ENCODE measurements at places on chromosomes 7 and 10.

DNA sequence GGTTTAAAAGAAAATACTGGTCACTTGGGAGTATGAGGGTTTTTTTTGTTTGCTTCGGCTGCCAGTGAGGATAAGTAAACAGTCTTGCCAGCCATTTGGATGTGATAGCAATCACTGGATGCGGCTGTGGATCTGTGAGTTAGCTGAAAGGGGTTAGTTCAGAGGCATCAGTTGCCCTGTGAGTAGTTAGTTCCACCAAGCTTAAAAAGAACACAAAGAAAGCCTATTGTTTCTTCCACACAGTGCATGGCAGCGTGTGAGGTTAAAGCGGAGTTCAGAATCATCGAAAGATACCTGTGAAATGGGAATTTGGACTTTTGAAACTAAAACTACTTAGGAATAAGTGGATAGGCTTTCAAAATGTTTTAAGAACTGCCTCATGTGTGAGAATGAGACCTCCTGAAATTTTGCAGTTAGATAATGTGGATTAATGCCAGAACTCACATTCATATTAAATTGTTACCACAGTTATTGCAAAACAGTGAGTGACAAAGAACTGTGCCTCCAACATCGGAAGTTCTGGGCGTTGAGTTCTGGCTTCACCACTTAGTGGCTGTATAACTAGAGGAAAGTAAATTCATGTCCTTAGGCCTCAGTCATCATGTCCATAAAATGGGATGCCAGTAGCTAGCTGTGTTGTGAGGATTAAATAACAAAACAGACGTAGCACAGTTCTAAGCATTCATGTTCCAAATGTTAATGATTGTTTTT, 31.3 kb downstream of the KIAA1217 start:
- H3K4me1 ChIP-seq = no peaks in the 10 kb centered on the region
- H3K36me3 ChIP-seq = no peaks in the 10 kb centered on the region
- DNase-seq = no peak
- no peak overlapping the region for H3K27ac ChIP-seq
- H3K4me3 ChIP-seq = no peak overlapping the region

DNA sequence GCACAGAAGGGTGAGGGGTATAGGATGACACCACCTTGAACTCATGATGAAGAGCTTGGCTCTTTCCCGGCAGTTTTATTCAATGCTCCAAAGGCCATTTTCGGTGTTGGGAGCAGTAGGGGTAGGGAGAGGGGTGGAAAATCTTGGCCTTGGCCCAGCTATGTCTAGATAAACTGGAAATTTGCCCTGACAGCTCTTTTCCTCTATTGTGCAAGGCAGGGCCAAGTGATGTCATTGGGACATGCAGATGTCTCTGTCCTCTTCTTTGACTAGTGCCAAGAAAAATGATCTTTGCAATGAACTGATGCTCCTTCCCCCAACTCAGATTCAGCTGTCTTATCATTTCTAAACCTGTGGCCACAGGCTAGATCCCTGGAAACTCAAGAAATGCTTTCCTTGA, 27.7 kb upstream of the PRKCQ start:
- DNase-seq = no peak
- no peaks in the 10 kb centered on the region for H3K27me3 ChIP-seq
- no peak overlapping the region for H3K4me3 ChIP-seq
- H3K4me1 ChIP-seq = no peaks in the 10 kb centered on the region
- H3K27ac ChIP-seq = no peak overlapping the region
- H3K36me3 ChIP-seq = no peaks in the 10 kb centered on the region

DNA sequence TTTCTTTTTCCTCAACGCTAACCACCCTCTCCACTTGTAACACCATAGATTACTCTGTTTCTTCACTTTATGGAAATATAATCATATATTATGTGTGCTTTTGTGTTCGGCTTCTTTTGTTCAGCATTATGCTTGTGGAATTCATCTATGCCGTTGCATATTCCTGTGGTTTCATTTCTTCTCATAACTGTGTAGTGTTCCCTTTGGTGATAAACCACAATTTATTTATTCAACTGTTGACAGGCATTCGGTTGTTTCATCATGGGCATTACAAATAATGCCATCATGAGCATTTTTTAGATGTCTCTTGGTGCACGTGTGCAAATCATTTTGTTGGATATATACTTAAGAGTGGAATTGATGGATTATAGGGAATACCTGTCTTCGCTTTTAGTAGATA, 12.1 kb downstream of the AVL9 start:
- no peaks in the 10 kb centered on the region for H3K27me3 ChIP-seq
- no peaks in the 10 kb centered on the region for H3K4me1 ChIP-seq
- DNase-seq = no peak
- no peaks in the 10 kb centered on the region for H3K36me3 ChIP-seq

DNA sequence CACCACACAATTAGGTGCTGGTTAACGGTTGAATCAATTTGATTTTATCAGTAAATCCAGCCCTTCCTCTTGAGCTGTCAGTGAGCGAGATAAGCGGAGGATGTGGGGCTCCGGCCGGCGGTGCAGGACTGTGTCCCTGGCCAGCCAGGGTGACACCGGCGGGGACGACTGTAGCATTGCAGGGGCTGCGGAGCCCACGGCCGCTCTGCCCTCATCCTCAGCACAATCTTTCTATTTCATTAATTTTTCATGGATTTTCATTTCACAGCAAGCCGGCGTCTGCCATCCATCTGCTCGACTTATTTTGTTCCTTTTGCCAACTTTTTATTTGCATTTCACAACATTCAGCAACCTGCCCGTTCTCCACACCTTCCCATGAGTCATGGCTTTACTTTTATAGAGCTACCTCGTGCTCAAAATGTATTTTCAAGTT, 4.7 kb downstream of the ADARB2 start:
- DNase-seq = no peak
- peaks cover 12% of the 10 kb centered on the region for H3K27me3 ChIP-seq
- H3K27ac ChIP-seq = no peak overlapping the region
- peaks cover 12% of the 10 kb centered on the region for H3K4me1 ChIP-seq
- H3K36me3 ChIP-seq = no peaks in the 10 kb centered on the region

DNA sequence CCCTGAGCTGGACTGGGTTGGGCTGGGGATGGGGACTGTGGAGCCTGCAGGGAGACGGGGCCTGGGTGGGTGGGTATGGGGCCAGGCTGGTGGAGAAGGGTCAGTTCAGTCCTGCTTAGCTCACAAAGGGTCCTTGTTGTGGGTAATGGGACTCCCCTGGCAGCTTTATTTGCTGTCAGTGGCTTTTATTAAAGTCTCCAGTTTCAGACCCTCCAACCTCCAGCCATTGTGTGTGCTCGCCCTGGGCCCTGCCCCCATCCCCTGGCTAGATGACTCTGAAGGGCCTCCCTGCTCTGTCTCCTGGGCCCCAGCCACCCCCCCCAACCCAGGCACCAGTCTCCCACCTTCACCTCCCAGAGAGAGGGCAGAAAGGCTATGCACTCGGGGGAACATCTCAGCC, 44.4 kb upstream of the SLF2 start:
- no peaks in the 10 kb centered on the region for H3K27me3 ChIP-seq
- H3K27ac ChIP-seq = no peak overlapping the region
- no peaks in the 10 kb centered on the region for H3K36me3 ChIP-seq
- no peak overlapping the region for H3K4me3 ChIP-seq
- H3K4me1 ChIP-seq = no peaks in the 10 kb centered on the region
- no peak for DNase-seq

- H3K4me3 ChIP-seq = no peak overlapping the region
- no peak for DNase-seq
- no peaks in the 10 kb centered on the region for H3K36me3 ChIP-seq
- no peaks in the 10 kb centered on the region for H3K27me3 ChIP-seq
- H3K4me1 ChIP-seq = no peaks in the 10 kb centered on the region
- H3K27ac ChIP-seq = no peak overlapping the region
Observed at GRCh38 chr7:53811555-53812079, 730.6 kb upstream of the VSTM2A start.

GRCh38 chr10:101441541-101442455, 87.8 kb downstream of the BTRC start:
- DNase-seq = no peak
- H3K4me3 ChIP-seq = no peak overlapping the region

DNA sequence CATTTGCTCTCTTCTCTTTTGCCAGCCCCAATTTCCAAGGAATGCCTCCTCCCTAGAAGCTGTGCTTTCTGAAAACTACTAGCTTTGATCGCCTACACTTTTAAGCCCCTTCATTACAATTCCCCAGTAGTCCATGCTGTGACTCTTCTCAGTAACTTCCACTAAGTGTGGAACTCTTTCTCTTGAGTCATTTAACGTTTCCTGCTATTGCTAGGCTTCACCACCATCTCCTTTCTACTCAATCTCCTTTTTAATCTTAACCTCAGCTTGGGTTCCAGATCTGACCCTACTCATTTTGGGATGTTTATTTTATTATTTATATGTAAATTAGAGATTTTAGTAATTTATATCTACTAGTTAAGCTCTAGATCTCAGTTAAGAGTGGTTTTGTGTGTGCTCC, 14.4 kb upstream of the SEMA3D start:
- H3K4me1 ChIP-seq = no peaks in the 10 kb centered on the region
- no peak overlapping the region for H3K4me3 ChIP-seq
- no peak overlapping the region for H3K27ac ChIP-seq

DNA sequence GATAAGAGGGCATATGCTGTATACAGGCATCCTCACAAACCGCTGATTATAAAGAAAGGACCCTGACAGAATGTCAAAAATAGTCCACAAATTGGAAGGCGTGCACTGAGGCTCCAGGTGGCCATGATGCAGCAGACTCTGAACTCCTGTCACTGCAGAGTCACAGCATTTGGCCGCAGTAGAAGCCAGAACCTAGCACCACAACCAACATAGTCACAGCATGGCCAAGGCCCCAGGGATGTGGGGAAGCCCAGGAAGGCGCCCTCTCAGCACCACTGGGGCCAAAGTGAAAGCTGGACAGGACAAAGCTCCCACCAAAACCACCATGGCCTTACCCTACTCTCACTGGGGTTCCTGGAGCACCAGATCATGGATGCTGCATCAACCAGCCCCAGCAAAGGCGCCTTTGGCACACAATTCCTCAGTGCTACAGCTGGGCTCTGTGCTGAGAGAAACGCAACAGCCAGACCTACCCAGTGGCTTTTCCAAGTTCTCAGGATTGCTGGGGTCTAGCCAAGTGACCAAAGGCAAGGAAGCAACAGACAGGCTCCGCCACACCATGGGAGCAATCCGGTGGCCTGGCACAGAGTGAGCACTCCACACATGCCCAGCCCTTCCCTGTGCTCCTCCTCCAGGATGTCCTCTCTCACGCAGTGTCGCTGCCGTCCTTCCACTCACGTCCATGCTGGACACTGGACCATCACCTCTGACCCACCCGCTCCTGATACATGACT, 60.2 kb downstream of the STK17A start:
- H3K4me3 ChIP-seq = no peak overlapping the region
- no peak for DNase-seq
- peaks cover 12% of the 10 kb centered on the region for H3K36me3 ChIP-seq
- H3K27me3 ChIP-seq = no peaks in the 10 kb centered on the region
- no peaks in the 10 kb centered on the region for H3K4me1 ChIP-seq

- H3K27me3 ChIP-seq = no peaks in the 10 kb centered on the region
- no peak for DNase-seq
- H3K27ac ChIP-seq = no peak overlapping the region
- H3K4me3 ChIP-seq = no peak overlapping the region
- H3K36me3 ChIP-seq = no peaks in the 10 kb centered on the region
Observed at GRCh38 chr7:114140561-114140960, 221.8 kb upstream of the PPP1R3A start.

DNA sequence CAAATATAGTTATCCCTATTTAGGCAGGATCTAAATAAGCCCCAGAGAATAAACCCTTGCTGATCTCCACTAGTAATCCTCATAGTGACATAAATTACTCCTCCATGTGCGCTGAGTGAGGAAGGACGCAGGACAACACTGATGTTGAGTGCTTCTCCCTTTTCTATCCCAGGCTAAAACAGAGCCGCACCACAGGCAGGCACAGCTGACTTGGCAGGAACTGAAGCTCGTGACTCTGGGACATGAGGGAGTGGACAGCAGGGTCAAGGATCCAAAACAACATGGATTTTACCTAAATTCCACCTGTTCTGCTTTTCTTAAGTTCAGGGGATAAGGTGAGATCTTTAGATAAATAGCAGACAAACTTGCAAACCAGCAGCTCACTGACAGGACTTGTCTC, 46.0 kb downstream of the VOPP1 start:
- H3K4me3 ChIP-seq = no peak overlapping the region
- H3K27ac ChIP-seq = no peak overlapping the region
- no peaks in the 10 kb centered on the region for H3K4me1 ChIP-seq
- no peaks in the 10 kb centered on the region for H3K36me3 ChIP-seq

DNA sequence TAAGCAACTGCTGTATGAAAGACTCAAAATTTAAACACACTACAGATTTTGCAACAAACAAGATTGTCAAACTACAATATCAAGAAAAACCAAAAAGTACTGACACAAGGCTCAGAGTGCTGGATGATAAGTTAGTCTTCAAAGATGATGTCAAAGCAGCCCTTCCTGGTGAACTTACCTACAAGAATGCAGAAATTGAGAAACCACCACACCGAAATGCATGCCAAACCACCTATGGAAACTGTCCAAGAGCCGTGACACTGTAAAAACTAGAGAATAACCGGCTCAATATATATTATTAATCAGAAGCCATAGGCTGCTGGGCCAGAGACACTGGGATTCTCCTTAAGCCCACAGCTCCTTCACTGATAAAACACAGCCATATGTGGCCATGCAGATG, 25.3 kb downstream of the DENND11 start:
- no peak overlapping the region for H3K27ac ChIP-seq
- no peak for DNase-seq
- H3K36me3 ChIP-seq = peaks cover 16% of the 10 kb centered on the region
- H3K4me1 ChIP-seq = no peaks in the 10 kb centered on the region

DNA sequence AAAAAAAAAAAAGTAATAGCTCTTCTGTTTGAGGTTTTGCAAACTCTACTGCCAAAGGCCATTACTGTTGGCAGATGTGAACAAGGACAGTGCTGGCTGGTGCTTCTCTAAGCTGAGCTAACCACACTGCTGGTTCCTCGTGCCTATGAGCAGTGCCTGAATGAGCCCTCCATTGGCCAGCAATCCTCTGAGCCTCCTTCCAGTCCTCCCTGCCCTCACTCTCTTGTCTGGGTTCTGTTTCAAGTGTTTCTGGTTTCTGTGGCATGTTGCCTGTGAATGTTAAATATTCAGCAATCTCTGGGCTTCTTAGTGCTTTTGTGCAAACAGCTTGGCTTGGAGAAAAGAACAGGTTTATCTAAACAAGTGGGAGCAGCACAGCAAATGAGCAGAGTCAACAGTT, 161.3 kb upstream of the AUTS2 start:
- no peak overlapping the region for H3K27ac ChIP-seq
- DNase-seq = no peak
- no peaks in the 10 kb centered on the region for H3K4me1 ChIP-seq
- no peaks in the 10 kb centered on the region for H3K36me3 ChIP-seq
- no peaks in the 10 kb centered on the region for H3K27me3 ChIP-seq

GRCh38 chr7:78792624-78793023, 660.8 kb downstream of the MAGI2 start:
- no peak overlapping the region for H3K4me3 ChIP-seq
- no peaks in the 10 kb centered on the region for H3K27me3 ChIP-seq
- H3K27ac ChIP-seq = no peak overlapping the region
- no peak for DNase-seq

- no peaks in the 10 kb centered on the region for H3K27me3 ChIP-seq
- H3K27ac ChIP-seq = no peak overlapping the region
- no peak overlapping the region for H3K4me3 ChIP-seq
- DNase-seq = no peak
Observed at GRCh38 chr7:19585761-19586160, 123.1 kb downstream of the POLR1F start.

- no peaks in the 10 kb centered on the region for H3K36me3 ChIP-seq
- peaks cover 6% of the 10 kb centered on the region for H3K4me1 ChIP-seq
- no peak for DNase-seq
- no peaks in the 10 kb centered on the region for H3K27me3 ChIP-seq
- no peak overlapping the region for H3K4me3 ChIP-seq
- H3K27ac ChIP-seq = no peak overlapping the region
Observed at GRCh38 chr10:117425974-117426566, 50.8 kb upstream of the PDZD8 start.

- no peaks in the 10 kb centered on the region for H3K27me3 ChIP-seq
- peak; percentile 92 for DNase-seq
- H3K4me1 ChIP-seq = peaks cover 76% of the 10 kb centered on the region
- H3K36me3 ChIP-seq = peaks cover 39% of the 10 kb centered on the region
Observed at GRCh38 chr7:137878333-137878961, 31.7 kb upstream of the DGKI start.

Measured in right atrium auricular region (tissue), 2 donors.